ENCODE measurements at places on chromosomes 3 and 15. TPM values are rescaled to one million over a fixed set of nuclear protein-coding genes. Genes with fewer than 3 reads are reported as not detected.

The POPDC2 gene
- 1.4 TPM for total RNA-seq

The ACAN gene
- total RNA-seq: under 0.01 TPM

The MSL2 gene
- 16.7 TPM for total RNA-seq

The PARP15 gene
- 1.1 TPM for total RNA-seq

The UMPS gene
- total RNA-seq: 32.0 TPM

The COL8A1 gene
- total RNA-seq: 15.6 TPM

The PKM gene
- 1,343 TPM for total RNA-seq

The AMIGO3 gene
- 0.33 TPM for total RNA-seq

The SLC2A2 gene
- total RNA-seq: not detected

The CCR3 gene
- total RNA-seq: not detected

The ARPIN gene
- 19.6 TPM for total RNA-seq

The MAGI1 gene
- total RNA-seq: 1.0 TPM

The ZSCAN2 gene
- 9.6 TPM for total RNA-seq

The NR2E3 gene
- total RNA-seq: not detected

The CHDH gene
- total RNA-seq: 0.34 TPM

The GREM1 gene
- 0.15 TPM for total RNA-seq

The LTF gene
- 1.1 TPM for total RNA-seq

The GOLGA6L25 gene
- not detected for total RNA-seq

The FGF7 gene
- under 0.01 TPM for total RNA-seq

The VGLL3 gene
- 0.31 TPM for total RNA-seq

The LDHAL6B gene
- not detected for total RNA-seq

The CELSR3 gene
- 1.1 TPM for total RNA-seq

The TMCO5A gene
- not detected for total RNA-seq

The CFAP91 gene
- total RNA-seq: 2.0 TPM

The BTLA gene
- total RNA-seq: not detected

The SAMD7 gene
- not detected for total RNA-seq

The USP3 gene
- total RNA-seq: 22.4 TPM

The UBAP1L gene
- 5.2 TPM for total RNA-seq

The DOCK3 gene
- under 0.01 TPM for total RNA-seq

The CGNL1 gene
- 0.36 TPM for total RNA-seq

The ALPK3 gene
- 0.15 TPM for total RNA-seq

The CFAP20DC gene
- 6.2 TPM for total RNA-seq

Measured in melanocyte of skin (primary cell).